ENCODE measurements at places on chromosomes 6 and 20.

DNA sequence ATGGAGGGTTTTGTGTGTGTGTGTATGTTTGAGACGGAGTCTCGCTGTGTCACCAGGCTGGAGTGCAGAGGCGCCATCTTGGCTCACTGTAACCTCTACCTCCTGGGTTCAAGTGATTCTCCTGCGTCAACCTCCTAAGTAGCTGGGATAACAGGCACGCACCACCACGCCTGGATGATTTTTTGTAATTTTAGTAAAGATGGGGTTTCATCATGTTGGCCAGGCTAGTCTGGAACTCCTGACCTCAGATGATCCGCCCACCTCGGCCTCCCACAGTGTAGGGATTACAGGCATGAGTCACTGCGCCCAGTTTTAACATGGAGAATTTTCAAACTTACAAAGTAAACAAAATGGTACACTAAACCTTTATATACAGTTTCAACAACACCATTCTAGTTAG is 22.8 kb downstream of the AMD1 start:
- DNase-seq, result no peak

GRCh38 chr6:107308677-107309076 is 150.7 kb downstream of the PDSS2 start:
- DNase-seq, result no peak

GRCh38 chr6:79631693-79632172 is 604 bp downstream of the SH3BGRL2 start:
- DNase-seq, result no peak

DNA sequence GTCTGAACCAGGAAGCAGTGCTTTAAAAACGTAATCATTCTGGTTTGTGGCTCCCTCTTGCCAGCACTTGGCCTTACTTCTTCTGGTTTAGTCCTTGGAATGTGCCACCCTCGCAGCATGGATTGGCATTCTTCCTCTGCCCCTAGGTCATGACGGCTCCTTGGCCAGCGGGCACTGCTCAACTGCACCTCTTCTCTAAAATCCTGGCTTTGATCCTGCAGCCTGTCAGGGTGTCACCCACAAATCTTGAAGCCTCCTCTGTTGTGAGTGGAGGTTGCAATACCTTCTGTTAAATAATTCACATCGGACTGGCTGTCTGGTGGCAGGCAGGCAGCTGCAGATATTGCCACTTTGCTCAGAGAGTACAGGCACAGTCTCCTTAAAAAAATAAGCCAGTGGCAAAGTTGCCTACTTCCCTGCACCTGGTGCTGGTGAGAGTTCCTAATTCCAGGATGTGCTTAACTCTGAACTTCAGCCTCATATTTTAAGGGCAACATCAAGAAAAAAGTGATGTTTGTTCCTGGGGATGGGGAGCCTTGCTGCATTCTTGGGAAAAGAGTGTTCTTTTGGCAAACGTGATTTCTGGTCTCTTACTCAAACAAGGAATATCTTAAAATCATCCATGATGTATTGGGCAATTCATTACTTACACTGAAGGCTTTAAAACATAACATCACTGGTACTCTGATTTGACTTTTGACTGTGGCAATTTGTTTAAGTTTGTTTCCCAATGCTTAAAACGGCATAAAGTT is 179.8 kb downstream of the FOXA2 start:
- DNase-seq, result no peak

GRCh38 chr20:11080781-11081377 is 407.1 kb upstream of the JAG1 start:
- no peak for DNase-seq

- DNase-seq, result peak; percentile 19
Observed at GRCh38 chr20:2946988-2947961, 74.0 kb downstream of the PTPRA start.

DNA sequence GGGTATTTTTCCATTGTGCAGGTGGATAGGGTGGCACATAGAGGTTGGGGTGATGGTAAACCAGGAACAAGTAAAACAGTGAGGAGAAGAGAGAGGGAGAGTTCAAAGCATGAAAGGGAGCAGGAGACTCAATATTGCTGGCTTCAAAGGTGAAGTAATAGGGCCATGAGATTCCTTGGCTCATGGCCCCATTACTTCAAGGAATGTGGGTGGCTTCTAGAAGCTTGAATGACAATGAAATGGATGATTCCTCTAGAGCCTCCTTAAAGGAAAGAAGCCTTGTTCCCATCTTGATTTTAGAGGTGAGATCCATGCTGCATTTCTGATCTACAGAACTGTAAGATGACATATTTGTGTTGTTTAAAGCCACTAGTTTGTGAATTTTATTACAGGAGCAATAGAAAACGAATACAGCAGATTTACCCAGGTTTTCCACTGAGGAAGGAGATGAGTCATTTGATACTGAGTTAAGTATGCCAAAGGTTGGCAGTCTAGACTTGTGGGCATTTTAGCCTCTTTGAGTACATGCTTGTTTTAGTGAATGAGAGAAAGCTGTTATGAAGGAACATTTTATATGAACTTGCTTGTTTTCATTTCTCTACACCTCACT is 110.4 kb downstream of the PLCB4 start:
- DNase-seq, result peak; percentile 23

GRCh38 chr6:160461641-160462040 is 113.5 kb downstream of the SLC22A3 start:
- peak; percentile 26 for DNase-seq

- no peak for DNase-seq
Observed at GRCh38 chr20:54047720-54048119, 22.7 kb downstream of the BCAS1 start.

- peak; percentile 59 for DNase-seq
Observed at GRCh38 chr6:34243131-34243771, 5.6 kb downstream of the SMIM29 start.

DNA sequence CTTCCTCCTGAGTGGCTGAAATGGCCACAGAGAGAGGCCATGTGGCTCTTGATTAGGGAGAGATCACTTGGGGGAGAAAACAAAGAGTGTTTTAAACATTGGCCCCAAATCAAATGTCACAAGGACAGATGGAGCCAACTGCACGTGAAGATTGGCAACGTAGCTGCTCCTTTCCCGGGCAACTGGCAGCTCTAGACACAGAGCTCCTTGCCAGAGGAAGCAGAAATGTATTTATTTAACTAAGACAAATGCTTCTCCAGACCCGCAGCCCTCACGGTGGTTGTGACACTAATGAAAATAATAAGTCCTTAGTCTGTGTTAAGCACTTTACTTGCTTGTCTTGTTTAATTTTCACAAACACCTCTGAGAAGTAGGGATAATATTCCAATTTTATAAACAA is 49.6 kb upstream of the DSN1 start:
- no peak for DNase-seq

- DNase-seq, result no peak
Observed at GRCh38 chr6:40148882-40149573, 214.8 kb upstream of the MOCS1 start.

DNA sequence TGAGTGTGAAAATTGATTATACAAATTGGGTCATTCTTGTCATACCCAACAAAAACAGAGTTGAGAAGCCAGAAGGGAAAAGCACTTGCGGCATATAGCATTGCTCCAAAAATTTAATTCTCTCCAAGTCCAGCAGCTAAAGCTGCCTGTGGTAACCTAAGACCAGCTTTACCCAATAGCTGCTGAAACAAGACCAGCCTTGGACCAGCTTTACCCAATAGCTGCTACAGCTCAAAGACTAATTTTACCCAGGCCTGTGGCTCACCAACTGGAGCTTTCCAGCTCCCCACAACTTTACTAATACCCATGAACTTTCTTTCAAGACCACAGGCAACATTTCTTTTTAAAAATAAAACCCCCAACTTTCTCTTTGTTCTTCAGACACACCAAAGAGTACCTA is 32.8 kb upstream of the ZNF133 start:
- DNase-seq, result no peak

DNA sequence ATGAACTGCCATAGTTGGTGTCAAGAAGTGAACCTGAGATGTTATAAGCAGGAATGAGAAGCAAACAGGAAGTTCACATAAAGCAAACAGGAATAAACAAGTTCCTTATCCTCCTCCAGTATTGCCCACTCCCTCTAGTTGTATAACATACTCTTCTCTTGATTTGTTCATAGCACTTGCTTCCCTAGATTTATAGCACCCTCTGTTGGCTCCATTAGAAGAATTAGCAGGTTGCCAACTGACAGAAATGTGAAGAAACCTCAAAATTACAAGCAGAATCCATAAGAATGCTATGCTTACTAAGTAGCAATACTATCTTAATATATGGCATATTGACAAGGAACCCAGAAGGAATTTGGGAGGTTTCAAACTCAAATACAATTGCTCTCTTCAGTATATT is 195.4 kb downstream of the TBX18 start:
- DNase-seq, result peak; percentile 56

GRCh38 chr6:169994739-169995138 is 243.3 kb downstream of the ERMARD start:
- DNase-seq, result no peak

- DNase-seq, result peak; percentile 39
Observed at GRCh38 chr6:13488015-13488895, 855 bp upstream of the GFOD1 start.

GRCh38 chr6:125138083-125138482 is 15.5 kb upstream of the TPD52L1 start:
- DNase-seq, result no peak

- DNase-seq, result peak; percentile 29
Observed at GRCh38 chr6:165721356-165721755, 58.3 kb upstream of the PDE10A start.

- DNase-seq, result peak; percentile 81
Observed at GRCh38 chr6:90249034-90249433, 47.6 kb downstream of the BACH2 start.

DNA sequence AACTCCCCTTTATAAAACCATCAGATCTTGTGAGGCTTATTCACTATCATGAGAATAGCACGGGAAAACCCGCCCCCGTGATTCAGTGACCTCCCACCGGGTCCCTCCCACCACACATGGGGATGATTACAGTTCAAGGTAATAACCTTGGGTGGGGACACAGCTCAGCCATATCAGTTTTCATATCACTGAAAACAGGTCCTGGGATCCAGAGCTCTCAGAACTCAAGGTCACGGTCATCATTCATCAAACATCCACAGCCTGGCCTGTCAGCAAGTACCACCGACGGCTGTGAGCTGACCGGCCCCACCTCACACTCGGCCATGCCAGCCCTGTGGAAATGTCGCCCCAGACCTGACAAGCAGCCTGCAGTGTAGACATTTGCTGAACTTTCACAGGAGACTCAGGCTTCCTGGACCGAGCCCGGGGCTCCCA is 14.1 kb upstream of the FRMD1 start:
- no peak for DNase-seq

DNA sequence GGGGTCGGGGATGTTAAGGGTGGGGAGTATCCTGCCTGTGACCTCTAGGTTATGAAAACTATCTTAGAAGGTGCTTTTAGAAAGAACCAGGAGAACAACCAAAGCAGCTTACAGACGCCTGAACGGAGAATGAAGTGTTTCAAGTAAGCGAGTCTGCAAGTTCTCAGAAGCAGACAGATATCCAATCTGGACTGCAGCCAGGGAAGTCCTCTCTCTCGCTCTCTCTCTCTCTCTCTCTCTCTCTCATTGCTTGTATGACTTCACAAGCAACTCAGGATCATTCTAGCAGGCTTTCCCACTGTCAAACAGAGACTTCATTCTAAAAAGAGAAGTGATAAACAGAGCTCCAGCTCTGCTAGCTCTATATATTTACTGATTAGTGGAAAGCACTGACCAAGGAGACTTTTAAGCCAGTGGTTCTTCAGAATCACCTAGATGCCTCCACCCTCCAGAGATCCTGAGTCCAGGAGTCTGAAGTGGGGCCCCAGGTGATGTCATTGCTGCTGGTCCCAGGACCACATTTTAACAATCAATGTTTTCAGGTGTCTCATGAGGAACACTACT is 6.0 kb downstream of the TCF21 start:
- DNase-seq, result peak; percentile 16

GRCh38 chr6:138107752-138108592 is 753 bp upstream of the PERP start:
- no peak for DNase-seq

GRCh38 chr20:1835186-1836035 is 59.8 kb upstream of the SIRPA start:
- no peak for DNase-seq

GRCh38 chr6:33072508-33073100 is 845 bp downstream of the HLA-DPA1 start:
- DNase-seq, result no peak

- no peak for DNase-seq
Observed at GRCh38 chr20:23128461-23129125, 42.5 kb upstream of the CD93 start.

DNA sequence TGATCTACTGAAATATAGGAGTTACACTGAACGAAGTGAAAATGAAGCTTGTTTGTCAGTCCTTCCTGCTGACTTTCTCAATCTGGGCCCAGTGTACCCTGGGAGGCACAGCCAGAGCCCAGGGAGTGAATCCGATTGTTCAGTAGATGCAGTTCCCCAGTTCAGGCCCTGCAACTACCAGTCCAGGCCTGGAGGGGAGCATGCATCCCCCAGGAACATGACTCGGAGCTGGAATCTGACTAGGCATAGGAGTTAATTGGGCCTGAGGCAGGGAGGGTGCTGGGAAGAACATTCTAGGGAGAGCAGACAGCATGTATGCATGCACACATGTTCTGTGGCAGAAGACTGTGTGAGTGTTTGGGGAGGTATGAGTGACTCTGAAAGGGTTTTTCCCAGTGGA is 42.1 kb downstream of the PHACTR3 start:
- no peak for DNase-seq

- peak; percentile 29 for DNase-seq
Observed at GRCh38 chr6:14396826-14397517, 279.4 kb downstream of the CD83 start.

All from fibroblast of skin of right biceps (primary cell).